ENCODE measurements at places on chromosomes 1 and 21.

- no peak for DNase-seq
These were observed 672.9 kb upstream of the PTBP2 start for GRCh38 chr1:96048572-96049212.

DNA sequence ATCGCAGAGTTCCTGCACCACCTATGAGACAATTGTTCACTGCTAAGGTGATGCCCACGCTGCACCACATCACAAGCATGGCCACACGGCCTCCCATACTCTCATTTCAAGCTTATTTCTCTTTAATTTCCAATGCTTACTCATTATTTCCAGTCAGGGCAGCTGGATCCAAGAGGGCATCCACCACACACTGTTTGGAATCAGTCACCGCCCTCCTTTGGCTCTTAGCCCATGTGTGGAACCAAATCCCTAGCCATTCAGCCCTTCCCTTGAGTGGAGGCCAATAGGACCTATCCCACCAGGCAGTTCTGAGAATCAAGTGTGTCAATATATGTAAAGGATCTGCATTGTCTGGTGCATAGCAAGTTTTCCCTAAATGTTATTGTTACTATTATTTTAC is 26.3 kb upstream of the PALMD start:
- no peak for DNase-seq

DNA sequence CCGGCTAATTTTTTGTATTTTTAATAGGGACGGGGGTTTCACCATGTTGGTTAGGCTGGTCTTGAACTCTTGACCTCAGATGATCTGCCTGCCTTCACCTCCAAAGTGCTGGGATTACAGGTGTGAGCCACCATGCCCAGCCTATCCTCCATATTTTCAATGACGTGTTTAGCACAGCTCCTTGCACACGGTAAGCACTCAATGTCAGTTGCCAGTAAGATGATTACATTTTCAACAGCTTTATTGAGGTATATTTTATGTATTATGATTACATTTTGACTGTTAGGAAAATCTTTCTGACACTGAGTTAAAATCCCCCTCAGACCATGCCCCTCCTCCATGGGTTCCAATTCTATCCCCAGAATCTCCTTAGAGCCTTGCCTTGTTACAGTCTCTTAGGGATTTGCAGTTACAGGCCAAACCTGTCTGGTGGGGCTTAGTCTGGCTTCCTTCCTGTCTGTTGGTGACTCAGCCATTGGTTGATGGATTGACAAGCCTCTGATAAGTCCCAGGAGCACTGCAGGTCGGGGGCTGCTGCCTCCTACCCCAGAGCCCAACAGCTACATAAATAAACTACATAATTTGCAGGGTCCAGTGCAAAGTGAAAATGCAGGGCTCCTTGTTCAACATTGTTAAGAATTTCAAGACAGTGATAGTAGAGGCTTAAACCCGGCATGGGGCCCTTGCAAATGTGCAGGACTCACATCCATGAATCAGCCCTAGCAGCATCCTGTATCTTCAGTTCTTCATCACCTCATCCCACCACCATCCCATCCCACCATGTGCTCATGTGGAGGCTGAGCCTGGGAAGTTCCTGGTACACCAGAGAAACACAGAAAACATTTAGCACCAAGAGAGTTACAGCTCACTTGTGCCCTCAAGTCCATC is 23.4 kb downstream of the COA7 start:
- DNase-seq, result no peak

DNA sequence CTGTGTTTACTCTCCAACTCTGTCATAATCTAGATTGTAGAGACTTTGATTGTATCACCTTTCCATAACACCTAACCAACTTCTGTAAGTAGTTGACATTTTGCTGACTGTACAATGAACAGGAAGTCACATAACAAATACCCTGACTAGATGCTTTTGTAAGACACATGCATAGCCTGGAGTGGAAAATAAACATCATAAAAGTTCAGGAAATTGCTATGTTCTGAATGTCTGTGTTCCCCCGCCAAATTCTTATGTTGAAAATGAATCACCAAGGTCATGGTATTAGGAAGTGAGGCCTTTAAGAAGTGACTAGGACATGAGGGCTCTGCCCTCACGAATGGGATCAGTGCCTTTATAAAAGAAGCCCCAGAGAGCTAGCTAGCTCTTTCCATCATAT is 40.4 kb upstream of the ZSWIM5 start:
- no peak for DNase-seq

GRCh38 chr1:239952348-239953308 is 139.1 kb upstream of the FMN2 start:
- DNase-seq, result no peak

DNA sequence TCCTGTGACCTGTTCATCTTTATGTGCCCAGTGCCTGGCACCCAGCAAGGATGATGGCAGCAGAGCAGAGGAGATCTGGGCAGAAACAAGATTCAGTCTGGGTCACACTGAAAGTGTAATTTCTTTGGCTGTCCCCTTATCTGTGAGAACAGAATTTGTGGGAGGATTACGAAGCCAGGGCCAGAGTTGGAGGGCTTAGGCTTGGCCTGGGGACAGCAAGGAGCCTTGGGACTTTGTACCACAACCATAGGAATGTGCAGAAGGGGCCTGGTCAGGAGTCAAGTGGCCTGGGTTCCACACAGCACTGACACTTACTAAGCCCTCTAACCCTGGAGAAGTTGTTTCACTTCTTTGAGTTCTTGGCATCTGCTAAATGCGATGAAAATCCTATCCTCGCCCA is 12.8 kb downstream of the PMVK start:
- DNase-seq, result no peak

DNA sequence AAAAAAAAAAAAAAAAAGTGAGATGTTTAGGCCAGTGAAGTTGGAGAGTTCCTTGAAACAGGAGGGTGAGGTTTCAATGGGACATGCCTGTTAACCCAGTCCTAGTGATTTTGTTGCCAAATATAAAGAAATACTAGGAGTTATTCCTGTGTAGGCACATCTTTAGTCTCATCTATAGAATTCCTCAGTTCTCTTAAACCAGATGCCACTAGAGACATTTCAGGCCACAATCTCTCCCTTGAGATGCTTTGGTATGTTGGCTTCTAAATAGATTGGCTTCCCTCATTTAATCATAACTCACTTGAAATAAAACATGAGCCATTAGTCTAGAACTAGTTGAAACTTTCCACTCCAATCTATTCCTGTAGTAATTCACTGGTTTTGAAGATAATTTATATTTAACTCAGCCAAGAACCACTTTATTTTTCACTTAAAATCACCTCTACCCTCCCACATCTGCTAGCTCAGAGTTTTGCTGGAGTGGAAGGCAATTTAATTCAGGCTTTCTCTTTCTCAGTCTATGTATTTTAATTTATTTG is 29.8 kb downstream of the GPR137B start:
- DNase-seq, result no peak

DNA sequence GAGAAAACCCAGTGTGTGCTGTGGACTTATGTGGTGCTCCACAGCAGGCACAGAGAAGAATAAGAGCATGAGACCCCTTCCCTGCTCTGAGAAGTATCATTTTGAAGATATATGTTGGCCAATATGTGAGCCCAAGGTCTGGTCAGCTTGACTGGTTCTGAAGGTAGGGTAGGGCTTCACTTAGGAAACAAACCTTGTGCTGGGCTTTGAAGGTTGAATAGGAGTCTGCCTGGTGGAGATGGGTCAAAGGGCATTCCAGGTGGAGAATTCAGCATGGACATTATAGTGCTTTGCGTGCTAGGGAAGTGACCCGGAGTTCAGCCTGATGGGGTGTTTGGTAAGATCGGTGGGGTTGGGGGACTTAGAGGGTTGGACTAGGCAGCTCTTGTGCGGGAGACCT is 99.1 kb downstream of the EPHB2 start:
- no peak for DNase-seq

DNA sequence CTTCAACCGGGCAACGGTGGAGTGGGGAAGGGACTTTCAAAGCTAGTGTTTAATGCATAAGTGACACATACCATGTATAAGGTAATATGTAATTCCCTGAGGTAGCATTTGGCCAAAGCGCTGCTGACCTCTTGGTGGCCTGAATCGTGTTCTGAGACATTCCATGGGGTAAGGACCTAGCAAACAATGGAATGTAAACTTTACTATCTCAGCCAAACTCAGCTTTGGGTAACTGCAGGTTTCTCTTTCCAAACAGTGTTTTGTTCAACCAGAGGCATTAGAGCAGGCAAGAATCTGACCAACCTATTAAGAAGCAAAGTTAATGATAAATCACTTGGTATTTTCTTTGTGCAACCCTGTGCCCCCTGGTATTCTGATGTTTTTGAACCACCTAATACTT is 22.0 kb downstream of the TGFB2 start:
- DNase-seq, result no peak

DNA sequence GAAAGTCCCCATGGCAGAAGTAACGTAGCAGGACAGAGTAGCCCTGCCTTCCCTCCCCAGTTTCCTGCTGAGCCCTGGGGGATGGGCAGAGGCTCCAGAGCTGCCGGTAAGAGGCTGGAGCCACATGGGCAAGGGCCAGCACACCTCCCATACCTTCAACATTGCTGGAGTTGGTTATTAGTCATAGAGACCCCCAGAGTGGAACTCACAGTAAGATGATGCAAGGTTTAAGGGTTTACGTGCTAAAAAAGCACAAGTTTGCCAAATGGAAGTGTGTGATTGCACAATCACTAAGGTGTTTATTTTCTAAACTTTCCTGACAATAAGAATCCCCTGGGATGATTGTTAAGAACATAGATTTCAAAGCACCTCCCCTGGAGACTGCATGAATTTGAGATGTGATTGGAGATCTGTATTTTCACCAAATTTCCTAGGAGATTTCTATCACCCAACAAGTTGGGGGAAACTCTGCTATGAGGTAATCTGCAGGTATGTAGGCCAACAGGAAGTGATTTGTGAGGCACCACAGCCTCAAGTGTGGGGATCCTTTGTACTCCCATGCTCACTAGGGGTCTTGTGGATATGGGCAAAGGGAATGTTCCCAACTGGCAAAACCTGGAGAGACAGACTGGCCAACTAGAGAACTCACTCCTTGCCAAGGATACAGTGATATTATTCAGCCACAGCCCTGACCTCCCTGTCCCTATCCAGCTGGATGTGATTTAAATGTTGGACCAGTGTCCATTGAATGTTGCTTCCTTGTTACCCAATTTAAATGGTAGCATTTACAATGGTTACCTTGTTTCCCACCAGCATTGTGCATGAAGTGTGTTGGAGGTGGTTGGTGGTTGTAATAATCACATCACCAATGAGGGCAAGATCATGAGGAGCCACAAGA is 37.1 kb upstream of the CSF1 start:
- DNase-seq, result no peak

DNA sequence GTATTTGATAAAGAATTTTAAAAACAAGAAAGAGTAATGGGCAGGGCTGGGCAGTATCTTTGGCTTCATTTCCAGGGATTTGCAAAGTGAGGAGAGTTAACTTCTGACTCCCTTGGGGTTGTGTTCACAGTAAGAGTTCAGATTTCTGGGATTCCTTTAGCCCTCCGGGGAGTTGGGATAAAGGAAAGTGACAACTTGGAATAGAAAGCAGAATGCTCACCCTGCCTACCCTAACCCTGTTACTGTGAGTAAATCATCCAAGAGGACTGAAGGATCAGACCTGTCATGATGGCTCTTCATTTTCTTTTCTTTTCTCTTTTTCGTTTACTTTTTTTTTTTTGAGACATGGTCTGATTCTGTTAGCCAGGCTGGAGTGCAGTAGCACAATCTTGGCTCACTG is 76.1 kb downstream of the CACHD1 start:
- DNase-seq, result no peak

GRCh38 chr1:52546852-52547251 is 6.0 kb downstream of the TUT4 start:
- DNase-seq, result no peak

DNA sequence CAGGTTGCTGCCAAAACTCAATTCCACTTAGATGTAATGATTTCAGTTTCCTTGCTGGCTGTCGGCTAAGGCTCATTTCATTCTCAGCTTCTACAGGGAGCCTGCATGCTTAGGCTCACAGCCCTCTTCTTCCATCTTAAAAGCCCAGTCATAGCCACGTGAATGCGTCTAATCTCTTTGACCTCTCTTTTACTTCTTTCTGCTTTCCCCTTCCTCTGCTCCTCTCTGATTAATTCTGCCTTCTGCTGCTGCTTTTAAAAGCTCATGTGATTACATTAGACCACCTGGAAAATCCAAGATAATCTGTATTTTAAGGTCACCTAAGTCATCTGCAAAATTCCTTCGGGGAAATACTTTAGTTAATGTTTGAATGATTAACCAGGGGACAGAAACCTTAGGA is 812.8 kb upstream of the BRINP3 start:
- no peak for DNase-seq

GRCh38 chr1:26160527-26161414 is 1.9 kb downstream of the FAM110D start:
- no peak for DNase-seq

DNA sequence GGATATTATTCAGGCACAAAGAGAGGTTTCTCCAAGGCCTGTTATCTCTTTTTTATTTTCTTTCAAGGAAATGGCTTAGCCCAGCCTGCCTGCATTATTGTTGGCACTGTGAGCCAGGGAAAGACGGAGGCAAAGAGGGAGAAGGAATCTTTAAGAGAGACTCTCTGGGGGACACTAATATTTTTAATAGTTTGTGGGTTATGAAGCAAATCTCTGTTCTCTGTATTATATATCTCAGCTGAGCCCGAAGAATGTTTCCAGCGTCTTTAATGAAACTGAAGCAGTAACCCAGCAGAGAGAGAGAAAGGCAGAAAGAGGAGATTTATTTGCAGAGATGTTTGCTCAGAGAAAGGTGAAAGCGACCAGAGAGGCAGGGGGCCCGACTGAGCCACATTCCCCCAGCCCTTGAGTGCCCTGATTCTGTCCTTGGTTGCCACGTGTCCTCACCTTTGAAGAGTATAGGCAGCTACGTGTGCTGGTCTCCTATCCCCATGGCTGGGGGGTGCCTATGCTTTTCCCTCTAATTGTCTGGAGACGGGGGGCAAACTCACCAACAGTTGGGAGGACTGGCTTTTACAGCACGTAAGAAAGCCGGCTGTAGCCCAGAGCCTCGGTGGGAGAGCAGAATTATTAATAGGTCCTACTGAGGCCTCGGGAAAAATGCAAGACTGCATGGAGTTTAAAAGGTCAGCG is 166.4 kb downstream of the TRABD2B start:
- DNase-seq, result no peak

DNA sequence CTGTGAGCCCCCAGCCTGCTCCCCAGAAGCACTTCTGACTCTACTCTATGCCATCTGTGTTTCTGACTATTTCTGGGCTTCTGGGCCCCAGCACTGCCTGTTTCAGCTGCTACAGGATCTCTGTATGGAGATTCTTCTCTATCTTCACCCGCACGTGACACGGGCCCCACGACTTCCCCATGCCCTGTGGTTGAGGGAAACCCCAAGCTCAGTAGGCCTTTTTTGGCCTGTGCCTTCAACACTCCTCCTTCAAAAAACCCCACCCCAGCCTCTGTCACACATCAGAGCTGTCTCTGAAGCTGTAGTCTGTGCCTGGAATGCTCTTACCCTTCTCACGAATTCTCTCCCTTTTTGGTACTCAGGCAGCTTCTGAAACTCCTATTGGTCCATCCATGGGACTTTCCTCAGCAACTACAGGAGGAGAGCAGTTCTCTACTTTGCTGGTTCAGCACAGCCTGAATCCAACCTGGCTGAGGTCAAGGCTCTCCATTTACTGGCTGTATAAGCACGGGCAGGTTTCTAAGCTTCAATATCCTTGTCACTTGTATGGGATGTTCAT is 2.0 kb upstream of the NID1 start:
- peak; percentile 20 for DNase-seq

- peak; percentile 51 for DNase-seq
These were observed 4.5 kb downstream of the TTC24 start for GRCh38 chr1:156583821-156584622.

GRCh38 chr1:181319907-181320306 is 163.4 kb upstream of the CACNA1E start:
- no peak for DNase-seq
